ENCODE measurements at places on chromosomes 1 and 21. TPM values are rescaled to one million over a fixed set of nuclear protein-coding genes. Genes with fewer than 3 reads are reported as not detected.
A peak's percentile ranks its signal among the peaks of the same experiment; 100 is the strongest.

- DNase-seq, result no peak
These were observed 31.2 kb upstream of the IFNAR2 start for GRCh38 chr21:33198346-33199099.

GRCh38 chr1:89065079-89065868, at the start of gene GBP1:
Gene GBP1 (minus strand): TSS chr1:89065208. CDS start chr1:89063234, 1,974 bp downstream.
- peak; percentile 57 for DNase-seq

GRCh38 chr21:41065539-41065938, 102.4 kb upstream of the BACE2 start:
- DNase-seq, result no peak

DNA sequence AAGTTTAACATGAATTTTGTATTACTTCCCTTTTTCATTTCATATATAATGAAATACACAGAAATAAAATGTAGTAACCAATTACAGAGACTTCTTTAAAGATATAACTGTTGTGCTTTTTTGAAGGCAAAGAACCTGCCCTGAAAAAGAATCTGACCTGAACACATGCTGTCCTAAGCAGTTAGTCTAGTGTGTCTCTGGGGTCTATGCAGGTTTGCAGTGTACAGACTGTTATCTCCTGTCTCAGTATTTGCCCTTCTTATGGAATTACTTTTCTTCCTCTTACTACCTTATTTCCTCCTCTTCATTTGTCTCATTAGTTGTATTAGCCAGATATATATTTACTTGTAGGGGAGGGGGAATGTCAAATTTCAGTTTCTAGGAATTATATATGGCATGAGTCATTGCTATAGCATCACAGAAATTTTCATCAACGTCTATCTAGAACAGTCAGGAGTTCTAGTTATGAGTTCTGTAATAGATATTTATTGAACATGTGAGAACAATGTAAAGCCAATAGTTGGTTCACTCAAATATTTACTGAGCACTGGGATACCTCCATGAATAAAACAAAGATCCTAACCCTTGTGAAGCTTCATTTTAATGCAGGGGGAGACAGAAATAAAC, 28.4 kb upstream of the PLEKHO1 start:
- no peak for DNase-seq

GRCh38 chr1:145751491-145752037, 32.3 kb downstream of the CD160 start:
- peak; percentile 27 for DNase-seq

GRCh38 chr1:31170486-31170735, 69.3 kb downstream of the NKAIN1 start:
- DNase-seq, result no peak

DNA sequence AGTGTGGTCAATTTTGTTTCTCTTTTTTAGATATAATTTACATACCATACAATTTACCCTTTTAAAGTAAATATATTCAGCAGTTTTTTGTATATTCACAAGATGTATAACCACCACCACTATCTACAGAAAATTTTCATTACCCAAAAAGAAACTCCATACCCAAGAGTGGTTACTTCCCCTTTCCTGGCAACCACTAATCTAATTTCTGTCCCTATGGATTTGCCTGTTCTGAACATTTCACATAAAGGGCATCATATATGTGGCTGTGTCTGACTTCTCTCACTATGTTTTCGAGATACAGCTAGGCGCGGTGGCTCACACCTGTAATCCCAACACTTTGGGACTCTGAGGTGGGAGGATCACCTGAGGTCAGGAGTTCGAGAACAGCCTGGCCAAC, 13.6 kb downstream of the PACC1 start:
- DNase-seq, result no peak

DNA sequence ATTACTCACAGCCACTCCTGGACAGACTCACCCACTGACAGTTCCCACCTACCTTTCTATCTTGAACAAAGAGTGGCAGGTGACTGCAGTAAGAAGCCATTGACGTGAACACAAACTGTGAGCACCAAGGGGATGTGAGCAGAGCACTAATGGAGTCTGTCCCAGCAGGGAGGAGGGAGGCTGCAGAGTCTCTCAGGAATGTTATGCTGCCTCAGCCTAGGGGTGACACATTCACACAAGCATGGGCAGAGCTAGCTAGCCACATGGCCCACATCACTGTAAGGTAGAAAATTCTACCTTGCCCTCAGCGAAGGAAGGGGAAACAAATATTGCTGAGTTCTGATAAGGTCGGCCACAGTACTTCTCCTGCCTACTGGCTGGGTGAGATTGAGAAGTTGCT, 56.8 kb upstream of the PTGFRN start:
- no peak for DNase-seq

DNA sequence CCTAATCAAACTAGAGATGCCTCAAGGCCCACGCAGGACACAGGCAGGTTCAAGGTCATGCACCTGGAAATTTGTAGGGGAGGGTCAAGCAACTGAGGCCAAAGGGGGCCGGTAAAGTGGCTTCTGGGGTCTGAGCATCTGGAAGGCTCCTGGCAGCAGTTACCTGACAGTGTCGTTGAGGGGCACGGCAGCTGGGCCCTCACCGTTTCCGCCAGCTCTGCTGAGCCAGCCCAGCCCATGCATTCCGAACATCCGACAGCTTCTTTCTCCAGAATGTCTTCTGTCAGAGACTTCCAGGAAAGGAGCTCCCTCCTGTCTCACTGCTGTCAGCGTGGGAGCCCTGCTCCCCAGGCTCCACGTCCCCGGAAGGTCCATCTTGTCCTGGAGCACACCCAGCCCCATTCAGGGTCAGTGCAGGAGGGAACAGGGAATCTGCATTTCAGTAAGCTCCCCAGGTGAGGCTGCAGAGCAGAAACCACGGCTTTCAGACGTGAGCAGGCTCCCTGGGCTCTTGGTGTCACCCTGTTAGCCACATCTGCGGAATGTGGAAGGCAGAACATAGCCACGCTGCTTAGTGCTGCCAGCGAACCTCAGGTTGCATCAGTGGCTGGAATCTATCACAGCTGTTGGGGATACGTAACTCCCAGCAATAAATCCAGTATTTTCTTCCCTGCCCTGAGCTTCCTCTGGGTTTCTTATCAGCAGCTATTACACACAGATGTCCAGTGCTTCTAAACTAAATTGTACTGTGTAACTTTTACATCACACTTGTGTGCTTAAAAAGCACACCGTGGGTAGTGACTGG, 36.3 kb upstream of the FAM3B start:
- DNase-seq, result no peak

DNA sequence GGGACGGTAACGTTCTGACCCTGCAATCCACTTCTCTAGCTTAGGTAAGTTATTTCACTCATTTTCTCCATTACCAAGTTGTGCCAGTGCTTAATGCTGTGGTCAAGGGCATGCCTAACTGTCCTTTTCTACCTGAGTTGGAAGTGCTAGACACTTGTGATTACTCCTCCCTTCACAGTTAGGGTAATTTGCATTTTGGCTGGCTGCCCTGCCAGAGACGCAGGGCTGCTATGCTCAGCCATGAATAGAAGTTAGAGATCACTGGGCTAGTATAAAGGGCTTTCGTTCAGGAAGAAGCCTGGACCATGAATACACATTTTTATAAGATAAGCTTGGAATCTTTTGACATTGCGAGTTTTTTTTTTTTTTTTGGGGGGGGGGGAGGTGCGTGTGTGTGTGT, 633.2 kb upstream of the NEGR1 start:
- no peak for DNase-seq

GRCh38 chr1:167966050-167966449, 29.2 kb upstream of the MPC2 start:
- DNase-seq, result no peak

DNA sequence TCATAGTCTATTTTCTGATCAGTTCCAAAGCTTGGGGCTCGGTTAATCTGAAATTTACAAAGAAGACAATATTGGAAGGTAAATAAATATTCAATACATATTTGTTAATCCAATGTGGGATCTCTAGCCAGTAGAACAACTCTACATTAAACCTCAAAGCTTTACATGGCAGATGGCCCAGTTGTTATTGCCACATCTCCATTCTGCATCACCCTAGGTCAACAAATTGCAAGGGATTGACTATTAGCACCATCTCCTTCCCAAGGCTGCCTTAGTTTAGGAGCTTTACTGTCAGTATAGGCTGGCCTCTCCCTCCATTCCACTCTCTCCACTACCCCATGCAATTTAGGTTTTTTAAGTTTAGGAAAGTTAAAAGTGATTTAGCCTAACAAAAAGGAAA, 69.7 kb downstream of the TTLL7 start:
- no peak for DNase-seq

DNA sequence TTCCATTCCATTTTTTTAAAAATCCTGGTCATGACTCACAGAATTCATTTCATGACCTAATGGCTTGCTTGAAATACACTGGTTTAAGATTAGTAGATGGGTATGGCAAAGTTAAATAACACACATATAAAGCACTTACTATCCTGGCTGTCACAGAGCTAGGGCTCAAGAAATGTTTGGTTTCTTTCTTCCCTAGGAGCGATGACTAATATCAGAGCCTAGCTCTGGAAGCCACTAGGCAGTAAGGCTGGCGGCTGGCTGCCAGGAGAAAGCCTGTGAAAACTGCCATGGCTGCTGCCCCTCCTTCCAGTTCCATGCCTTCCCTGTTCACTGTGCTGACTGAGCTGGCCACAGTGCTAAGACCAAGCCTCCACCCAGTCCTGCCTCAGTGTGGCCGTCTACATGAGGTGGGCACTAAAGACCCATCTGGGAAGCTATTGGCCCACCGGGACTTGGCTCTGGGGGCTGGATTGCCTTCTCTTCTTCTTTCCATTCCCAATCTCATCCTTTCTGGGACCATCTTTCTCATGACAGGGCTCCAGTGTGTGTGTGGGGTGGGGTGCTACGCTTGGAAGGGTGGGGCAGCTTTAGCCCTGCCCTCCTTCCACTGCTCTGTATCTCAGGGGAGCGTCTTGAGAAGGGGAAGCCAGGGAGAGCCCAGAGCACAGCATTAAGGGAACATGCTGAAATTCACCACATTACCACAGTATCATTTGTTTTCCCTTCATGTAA, 10.8 kb upstream of the ASCL5 start:
- DNase-seq, result no peak

DNA sequence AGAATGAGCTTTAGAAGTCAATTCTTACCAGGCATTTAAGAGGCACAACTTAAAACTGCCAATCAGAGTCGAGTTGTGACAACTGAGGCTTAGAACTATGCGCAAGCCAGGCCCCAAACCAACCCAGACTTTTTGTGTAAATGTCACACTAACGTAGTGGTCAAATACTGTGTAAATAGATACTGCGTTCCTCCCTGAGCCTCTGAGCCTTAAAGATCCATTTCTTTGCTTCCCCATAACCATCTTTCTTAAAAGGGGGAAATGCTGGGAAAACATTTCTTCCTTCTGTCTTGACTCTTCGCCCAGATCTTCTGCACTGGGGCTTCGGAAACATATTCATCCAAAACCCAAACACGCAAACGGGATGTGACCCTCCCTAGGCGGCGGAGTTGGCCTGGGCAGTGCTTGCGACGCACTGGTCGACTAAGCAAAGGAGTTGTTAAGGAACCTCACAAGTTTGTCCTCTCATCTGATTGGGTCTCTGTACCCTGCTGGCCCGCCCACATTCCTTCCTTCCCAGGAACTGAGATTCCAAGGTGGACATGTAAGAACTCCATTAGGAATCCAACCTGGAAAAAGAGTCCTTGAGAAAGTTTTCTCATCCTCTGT, 2.6 kb downstream of the ADAMTS5 start:
- DNase-seq, result no peak

DNA sequence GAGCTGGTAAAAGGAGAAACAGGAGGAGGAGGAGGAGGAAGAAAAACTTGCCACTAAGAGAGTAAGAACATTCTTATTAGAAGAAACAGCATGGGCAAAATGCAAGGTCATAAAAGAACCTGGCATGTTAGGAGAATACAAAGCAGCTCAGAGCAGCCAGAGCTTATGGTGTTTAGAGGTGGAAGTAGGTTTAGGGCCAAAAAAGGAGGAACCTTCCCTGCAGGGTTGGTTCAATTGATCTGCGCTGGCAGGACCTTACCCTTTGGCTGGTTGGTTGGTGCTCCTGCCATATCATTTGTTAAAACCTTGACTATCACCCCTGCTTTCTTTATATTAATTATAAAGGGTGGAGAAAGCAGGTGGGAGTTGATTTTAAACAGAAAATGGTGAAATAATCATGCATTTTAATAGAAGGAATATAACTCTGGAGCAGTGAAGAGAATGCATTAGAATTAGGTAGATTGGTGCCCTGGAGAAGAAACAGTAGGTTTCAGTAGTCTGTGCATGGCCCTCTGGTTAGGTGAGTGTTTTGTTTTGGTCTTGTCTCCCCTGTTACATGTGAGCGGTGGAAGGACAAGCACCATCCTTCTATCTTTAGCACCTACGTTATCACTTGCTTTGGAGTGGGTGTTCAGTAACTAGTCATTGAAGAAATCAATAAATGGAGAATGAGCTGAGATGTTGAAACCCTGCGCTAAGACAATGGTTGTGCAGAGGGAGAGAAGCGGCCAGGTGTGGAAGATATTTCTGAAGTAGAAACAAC, 110.4 kb upstream of the NGF start:
- DNase-seq, result no peak

The OR6K2 gene
- total RNA-seq, result not detected

The BARHL2 gene
- not detected for total RNA-seq

The TAF1A gene
- 16.4 TPM for total RNA-seq

The C21orf58 gene
- total RNA-seq, result 8.2 TPM

The S100A14 gene
- not detected for total RNA-seq

The CEP170 gene
- total RNA-seq, result 36.4 TPM

Measured in CD4-positive, alpha-beta memory T cell (primary cell).